ENCODE measurements at places on chromosomes 5 and 9. TPM values are rescaled to one million over a fixed set of nuclear protein-coding genes. Genes with fewer than 3 reads are reported as not detected.

C5orf58 gene
- not detected for total RNA-seq

GKAP1 gene
- 5.8 TPM for total RNA-seq

MPDZ gene
- 31.3 TPM for total RNA-seq

GRCh38 chr5:106610041-106610440 is 1060.7 kb downstream of the EFNA5 start:
- DNase-seq, result no peak

- no peak for DNase-seq
These were observed 163.2 kb downstream of the TRIO start for GRCh38 chr5:14306329-14306815.

DNA sequence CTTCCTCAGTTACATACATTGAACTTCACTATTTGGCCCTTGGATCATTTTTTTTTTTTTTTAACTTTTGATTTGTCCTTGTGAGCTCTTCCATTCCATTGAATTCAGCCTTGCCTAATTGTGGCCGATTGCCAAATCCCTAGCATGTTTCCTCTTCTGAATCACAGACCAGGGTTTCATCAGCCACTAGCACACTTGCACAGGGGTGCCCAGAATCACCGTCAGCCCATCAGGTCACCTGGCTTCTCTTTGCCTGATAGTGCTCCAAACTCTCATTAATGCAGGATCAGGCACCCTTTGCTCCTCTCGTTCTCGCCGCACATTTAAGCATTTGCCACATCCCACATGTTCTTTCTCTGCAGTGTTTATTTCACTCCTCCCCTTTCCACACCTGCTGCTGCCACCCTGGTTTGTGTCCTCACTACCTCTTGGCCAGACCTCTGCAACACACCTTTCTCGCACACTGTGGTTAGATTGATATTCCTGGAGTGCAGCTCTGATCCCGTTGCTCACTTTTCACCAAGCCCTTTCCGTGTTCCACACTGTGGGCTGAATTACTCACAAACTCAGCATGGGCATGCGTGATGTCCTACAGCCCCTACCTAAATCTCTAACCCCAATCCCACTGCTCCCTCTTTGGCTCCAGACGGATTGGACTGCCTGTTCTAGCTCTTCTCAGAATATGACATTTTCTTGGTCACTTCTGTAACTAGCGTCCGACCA is 9.8 kb downstream of the PIK3R1 start:
- no peak for DNase-seq

GRCh38 chr5:159217236-159217635 is 7.9 kb upstream of the RNF145 start:
- no peak for DNase-seq

AFF4 gene
- 68.6 TPM for total RNA-seq

GRCh38 chr9:135816651-135816970 is 90.7 kb downstream of the CAMSAP1 start:
- no peak for DNase-seq

IFNK gene
- total RNA-seq, result not detected

- peak; percentile 68 for DNase-seq
These were observed 103.8 kb downstream of the RPS23 start for GRCh38 chr5:82174128-82174918.

TAF11L6 gene
- not detected for total RNA-seq

PRLR gene
- 3.2 TPM for total RNA-seq

SPINK13 gene
- total RNA-seq, result not detected

DNA sequence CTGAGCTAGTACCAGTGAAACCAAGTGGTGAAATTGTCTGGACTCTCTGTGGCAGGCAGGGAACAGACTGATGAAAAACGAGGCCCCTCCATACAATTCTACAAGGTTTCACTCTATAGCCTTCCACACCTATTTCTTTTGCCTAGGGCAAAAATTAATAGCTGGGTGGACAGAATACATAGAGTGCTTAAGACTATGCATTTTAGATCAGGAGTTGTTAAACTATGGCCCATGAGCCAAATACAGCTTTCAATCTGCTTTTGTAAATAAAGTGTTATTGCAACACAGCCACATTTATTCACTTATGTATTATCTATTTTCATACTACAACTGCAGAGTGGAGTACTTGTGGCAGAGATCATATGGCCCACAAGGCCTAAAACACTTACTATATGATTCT is 45.2 kb downstream of the SH3TC2 start:
- no peak for DNase-seq

- DNase-seq, result no peak
These were observed 85.8 kb upstream of the DMRT1 start for GRCh38 chr9:755454-756381.

DNA sequence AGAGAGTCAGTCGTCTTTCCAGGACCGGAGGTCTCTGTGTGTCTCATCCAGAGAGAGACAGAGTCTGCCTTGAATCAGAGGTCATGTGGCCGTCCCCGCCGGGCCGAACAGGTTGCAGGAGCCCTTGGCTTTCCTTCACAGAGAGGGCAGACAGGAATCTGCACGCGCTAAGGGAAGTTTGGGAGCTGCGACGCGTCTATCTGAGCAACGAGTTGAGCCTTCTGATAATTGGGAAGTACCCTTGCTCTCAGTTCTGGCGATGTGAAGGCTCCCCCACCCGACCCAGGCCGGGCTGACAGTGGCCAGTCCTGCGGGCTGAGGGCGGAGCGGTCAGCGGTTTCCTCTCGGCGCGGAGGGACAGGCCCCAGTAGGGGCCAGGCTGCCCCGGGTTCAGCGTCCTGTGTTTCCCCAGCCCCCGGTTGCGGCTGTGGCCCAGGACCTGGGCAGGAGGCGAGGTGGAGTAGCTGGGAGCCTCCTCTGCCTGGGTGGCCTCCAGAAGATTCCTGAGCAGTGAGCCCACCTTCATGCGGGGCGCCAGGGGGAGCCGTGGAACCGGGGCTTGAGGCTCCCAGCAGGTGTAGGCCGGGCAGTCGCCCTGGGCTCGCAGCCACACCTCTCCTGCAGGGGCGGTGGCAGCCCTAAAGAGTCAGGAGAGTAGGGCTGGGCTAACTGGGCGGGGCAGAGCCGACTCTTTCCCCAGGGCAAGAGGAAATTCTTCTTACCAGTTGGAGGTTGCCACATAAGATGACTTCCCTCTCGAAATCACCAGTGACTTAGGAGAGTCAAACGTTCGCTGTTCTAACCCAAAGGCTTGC is 13.9 kb downstream of the NR2F1 start:
- DNase-seq, result peak; percentile 69

OLFML2A gene
- 22.3 TPM for total RNA-seq

DNA sequence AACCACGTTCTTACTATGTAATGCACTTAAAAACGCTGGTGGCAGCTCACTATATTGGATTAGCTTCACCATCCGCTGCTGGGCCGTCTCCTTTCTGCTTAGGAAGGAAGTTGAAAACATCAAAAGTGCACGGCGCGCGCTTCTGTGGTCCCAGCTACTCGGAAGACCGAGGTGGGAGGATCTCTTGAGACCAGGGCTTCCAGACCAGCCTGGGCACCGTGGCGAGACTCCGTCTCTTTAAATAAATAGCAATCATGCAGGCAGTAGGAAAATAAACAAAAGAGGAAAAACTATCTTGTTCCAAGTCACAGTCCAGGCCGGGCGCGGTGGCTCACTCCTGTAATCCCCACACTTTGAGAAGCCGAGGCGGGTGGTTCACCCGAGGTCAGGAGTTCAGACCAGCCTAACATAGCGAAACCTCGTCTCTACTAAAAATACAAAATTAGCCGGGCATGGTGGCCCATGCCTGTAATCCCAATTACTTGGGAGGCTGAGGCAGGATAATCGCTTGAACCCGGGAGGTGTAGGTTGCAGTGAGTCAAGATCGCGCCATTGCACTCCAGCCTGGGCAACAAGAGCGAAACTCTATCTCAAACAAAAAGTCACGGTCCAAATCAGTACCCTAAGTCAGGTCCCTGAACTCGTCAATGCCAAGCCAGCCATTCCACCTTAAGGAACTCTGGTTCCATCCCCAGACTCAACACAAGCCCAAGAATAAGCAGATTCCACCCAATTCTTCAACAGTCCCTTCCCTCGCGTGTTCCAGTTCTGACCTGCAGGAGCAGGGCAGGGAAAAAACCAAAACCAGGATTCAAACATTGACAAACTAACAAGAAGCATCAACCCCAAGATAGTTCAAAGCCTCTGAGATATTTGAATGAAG is 1.0 kb upstream of the GOLGA1 start:
- peak; percentile 80 for DNase-seq

PDZD2 gene
- total RNA-seq, result 67.8 TPM

AKNA gene
- 66.9 TPM for total RNA-seq

GRCh38 chr5:94674490-94675382 is 56.3 kb downstream of the SLF1 start:
- no peak for DNase-seq

DBH gene
- total RNA-seq, result not detected

- no peak for DNase-seq
These were observed 152.2 kb downstream of the BNC2 start for GRCh38 chr9:16718296-16718695.

RGP1 gene
- 29.6 TPM for total RNA-seq

DNA sequence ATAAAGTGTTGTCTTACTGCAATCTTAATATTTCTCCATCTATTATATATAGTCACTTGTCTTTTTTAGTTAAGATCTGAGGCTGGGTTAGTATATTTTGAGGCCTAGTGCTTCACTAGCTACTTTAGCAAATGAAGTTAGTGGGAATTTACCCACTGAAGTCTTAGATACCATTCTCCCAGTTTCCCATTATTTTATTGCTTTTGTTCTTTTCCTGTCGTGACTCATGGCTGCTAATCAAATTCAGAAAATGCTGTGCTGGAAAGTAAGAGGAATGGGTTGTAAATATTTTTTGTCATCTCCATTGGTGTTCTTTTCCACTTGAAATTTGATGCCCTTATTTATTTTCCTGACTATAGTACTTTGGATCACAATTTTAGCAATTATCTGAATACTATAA is 14.2 kb downstream of the TCERG1 start:
- no peak for DNase-seq

RHOBTB3 gene
- 51.7 TPM for total RNA-seq

GRCh38 chr9:94692601-94693000 is 33.9 kb upstream of the AOPEP start:
- no peak for DNase-seq

GRCh38 chr5:122775550-122776542 is 966 bp downstream of the SNX2 start:
- DNase-seq, result no peak

DNA sequence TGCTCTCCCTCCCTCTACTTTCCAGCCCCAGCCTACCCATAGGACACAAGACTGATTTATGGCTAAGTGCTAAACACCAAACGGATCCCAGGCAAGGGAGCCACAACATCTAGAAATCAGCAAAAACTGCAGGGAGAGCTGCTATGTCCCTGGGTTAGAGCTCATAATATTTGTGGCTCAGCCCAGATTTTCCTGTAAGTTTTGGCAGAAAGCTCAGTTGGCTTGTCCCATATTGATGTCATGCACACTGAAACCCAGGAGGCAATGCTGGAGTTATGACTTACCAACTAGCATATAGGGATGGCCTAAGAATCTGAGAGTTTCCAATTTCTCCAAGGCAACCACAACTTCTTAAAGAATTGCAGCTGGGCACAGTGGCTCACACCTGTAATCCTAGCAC is 44.7 kb upstream of the MYOT start:
- no peak for DNase-seq

- no peak for DNase-seq
These were observed 574.1 kb downstream of the EBF1 start for GRCh38 chr5:158525663-158526062.

DNA sequence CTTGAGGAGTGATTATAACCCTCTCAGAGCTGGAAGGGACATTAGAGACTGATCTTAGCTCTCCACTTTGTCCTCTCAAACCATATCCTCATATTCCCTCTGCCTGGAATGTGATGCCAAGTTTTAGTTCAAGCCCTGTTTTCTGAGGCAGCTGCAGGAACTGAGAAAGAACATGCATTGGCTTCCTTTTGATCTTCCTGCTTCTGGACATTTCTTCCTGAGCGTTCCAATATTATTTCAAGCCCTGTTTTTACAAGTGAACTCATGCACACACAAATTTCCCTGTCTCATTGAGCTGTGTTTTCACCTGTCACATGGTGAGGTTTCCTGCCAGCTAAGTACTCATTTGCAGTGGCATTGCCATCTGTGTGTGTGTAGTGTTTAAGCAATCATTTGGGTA is 17.0 kb downstream of the FOCAD start:
- DNase-seq, result no peak

ITGA2 gene
- 7.4 TPM for total RNA-seq

ABO gene
- total RNA-seq, result 25.0 TPM

LRRC70 gene
- total RNA-seq, result 1.1 TPM

DNA sequence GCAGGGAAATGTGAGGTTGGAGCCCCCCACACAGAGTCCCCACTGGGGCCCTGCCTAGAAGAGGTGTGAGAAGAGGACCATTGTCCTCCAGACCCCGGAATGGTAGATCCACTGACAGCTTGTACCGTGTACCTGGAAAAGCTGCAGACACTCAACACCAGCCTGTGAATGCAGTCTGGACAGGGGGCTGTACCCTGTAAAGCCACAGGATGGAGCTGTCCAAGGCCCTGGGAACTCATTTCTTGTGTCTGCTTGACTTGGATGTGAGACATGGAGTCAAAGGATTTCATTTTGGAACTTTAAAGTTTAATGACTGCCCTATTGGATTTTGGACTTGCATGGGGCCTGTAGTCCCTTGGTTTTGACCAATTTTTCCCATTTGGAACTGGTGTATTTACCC is 535.0 kb upstream of the MEF2C start:
- DNase-seq, result peak; percentile 16

- DNase-seq, result no peak
These were observed 4.0 kb downstream of the TUT7 start for GRCh38 chr9:86350006-86350760.

DNA sequence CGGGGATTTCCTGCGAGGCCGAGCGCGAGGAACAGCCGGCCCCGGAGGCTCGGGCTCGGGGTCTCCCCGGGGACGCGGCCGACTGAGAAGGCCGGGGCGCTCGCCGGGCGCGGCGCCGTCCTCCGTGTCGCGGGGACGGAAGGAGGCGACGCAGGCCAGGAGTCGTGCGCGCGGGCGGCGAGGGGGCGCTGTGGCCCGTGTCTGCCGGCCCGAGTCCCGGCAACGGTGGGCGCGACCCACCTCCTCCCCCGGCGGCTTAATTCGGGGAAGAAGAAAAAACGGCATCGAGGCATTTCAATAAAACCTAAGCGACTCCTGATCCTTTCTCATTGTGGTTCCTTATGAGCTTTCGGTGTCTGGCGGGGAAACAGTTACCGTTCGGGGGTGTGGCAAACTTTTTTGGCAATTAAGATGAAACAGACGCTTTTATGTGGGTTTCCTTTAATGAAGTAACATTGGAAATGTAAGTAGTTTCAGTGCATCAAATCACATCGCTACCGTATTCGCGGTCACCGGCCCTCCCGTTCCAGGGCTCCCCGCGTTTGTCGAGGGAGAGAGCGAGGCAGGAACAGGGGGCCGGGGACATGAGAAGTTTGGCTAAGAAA is 3.7 kb upstream of the IRX2 start:
- DNase-seq, result peak; percentile 61

- no peak for DNase-seq
These were observed 28.6 kb downstream of the ALDH1A1 start for GRCh38 chr9:72924154-72924790.

- DNase-seq, result no peak
These were observed 100.0 kb downstream of the LPAR1 start for GRCh38 chr9:110938242-110938641.

CNTLN gene
- 9.2 TPM for total RNA-seq

- DNase-seq, result peak; percentile 90
These were observed 708 bp upstream of the TUBB4B start for GRCh38 chr9:137240318-137240840.
